Prostate gland (tissue), 2 donors: ENCODE measurements at places on chromosomes 5 and 9.

GRCh38 chr9:128550770-128551656, 1.4 kb upstream of the SPTAN1 start:
- DNase-seq: no peak

GRCh38 chr5:81253875-81254274, 20.8 kb downstream of the CKMT2 start:
- no peak for DNase-seq

DNA sequence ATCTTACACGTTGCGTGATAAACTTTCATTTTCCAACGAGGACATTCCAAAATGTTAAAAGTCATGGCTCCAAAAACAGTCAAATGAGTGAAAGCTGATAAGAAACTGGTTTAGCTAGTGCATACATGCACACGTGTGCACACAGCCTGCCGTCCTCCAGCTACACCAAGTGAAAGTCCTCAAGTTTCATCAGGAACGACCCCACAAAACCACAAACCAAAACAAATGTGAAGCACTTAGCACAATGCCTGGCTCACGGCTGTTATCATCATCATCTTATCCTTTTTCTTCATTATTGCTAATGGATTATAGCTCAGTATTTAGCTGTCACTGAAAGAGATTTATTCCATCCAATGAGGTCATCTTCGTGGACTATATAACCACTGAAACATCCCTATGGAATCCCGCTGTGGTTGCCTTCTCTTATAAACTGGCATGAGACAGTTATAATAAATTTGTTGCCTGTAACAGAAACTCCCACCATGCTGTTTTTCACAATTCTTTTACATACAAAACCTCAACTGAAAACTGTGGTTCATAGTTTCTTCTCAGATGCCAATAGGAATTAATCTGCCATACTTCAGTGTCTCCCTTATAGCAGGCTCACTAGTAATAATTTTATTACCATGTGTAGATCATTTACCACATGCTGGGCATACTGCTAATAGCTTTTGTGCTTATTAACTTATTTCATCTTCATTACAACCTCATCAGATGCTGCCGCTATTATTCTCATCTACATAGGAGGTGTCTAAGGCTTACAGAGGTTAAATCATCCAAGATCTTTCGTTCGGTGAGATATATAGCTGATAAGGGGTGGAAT, 56.1 kb downstream of the SAXO1 start:
- DNase-seq: no peak

DNA sequence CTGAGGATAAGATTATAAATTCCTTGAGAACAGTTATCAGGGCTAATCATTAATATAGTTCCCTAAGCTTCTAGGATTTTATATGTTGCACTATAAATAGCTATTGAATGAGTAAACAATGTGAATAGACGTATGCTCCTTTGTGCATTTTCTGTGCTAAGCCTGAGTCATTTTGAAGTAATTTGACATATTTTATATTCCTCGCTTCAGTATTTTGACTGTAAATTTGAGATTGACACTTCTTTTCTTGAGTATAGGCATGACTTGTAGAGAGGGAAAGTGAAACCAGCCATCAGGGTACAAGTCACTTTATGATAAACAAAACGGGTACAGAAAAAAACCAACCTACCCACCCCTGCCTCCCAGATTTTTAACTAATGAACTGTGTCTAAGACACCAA, 367.7 kb upstream of the PRR16 start:
- no peak for DNase-seq

DNA sequence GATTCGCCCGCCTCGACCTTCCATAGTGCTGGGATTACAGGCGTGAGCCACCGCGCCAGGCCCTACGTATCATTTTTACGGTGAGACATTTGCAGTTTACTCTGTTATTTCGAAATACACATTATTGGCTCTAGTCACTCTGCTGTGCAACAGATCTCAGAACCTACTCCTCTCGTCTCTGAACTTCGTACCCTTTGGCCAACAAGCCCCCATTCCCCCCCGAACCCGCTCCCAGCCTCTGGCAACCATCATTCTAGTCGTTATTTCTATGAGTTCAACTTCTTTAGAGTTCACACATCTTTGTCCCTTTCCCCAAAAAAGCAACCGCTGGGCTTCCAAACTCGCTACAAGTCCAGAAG, 735 bp downstream of the PTGR1 start:
- peak; percentile 50 for DNase-seq

DNA sequence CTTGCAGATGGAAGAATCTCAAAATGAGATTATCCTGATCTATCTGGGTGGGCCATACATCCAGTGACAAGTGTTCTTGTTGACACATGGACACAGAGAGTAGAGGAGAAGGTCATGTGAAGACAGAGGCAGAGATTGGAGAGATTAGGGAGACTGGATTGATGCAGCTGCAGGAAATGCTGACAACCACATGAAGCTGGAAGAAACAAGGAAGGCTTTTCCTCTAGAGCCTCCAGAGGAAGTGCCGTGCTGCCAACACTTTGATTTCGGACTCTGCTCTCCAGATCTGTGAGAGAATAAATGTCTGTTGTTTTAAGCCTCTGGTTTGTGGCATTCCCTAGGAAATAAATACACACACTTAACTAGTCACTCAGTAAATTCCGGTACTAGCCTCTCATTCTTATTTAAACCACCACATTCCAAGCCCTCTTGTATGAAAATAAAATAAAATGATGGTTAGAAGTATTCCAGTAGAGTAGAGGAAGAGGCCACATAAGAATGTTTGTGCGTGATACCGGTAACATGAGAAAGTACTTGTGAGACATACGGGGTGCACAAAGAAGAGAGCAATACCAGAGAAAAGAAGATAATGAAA, 110.9 kb upstream of the DMAC1 start:
- DNase-seq: no peak

- DNase-seq: no peak
Measured at GRCh38 chr5:169763376-169764017, 126.4 kb downstream of the DOCK2 start.

DNA sequence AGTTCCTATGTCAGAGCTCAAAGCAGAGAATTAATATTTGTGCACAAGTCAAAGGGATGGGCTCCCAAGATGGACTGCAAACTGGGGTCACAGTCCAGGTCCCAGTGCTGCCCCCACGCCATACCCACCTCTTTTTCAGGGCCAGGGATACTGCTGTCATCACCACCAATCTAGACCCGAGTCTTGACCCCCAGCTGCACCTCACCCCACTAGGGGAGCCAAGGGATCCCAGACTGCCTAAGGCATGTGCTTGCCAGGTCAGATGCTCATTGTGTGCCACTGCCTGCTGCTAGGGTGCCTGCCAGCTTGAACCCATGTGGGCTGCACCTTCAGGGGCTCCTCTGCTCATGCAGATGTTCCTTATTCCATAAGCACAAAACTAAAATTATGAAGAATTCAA, 215.6 kb upstream of the NREP start:
- DNase-seq: no peak

DNA sequence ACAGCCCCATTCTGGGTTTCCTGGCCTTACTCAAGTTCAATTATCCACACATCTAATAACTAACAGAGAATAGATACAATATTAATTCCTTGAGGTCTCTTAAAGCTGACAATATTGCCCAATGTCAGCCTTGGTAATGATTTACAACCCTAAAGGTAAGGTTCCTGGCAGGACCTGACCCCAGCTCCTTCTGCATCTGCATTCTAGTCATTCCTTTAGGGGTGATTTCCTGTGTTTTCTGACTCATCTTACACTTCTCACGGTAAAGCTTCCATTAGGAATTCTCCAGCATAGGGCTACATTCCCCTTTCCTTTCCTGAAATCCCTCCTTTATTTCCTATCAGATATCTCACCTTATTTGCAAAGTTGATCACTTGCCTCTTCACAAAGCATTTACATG, 9.3 kb downstream of the HAVCR1 start:
- DNase-seq: no peak

DNA sequence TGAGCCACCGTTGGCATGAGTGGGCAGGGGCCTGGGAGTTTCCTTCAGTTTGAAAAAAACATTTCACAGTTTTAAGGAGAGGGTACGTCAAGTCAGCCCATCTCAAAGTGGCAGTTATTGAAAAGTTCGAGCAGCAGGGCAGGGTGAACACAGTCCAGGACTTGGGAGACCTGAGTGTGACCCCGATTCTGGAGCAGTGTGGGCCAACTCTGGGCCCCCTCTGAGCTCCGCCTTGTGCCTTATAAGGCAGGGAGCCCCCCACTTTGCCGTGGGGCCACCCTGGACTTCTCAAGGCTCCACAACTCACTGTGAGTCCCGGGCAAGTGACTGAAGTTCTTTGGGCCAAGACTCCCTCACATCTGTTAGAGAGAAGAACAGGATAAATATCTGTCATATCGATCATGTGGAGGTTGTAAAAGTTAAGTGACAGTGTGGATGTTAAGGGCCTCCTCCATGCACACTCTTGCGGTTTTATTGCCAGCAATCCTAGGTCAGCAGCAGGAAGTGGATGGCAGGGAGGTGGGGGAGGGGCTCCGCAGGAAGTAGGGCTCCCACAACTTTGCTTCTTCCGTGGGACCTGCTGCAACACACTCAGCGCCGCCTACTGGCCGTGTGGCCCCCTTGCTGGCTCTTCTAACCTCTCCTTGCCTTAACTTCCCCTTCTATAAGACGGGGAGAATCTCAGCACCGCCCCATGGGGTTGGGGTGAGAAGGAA, 38.4 kb downstream of the HRH2 start:
- DNase-seq: no peak

GRCh38 chr5:127525181-127525580, 7.7 kb downstream of the PRRC1 start:
- no peak for DNase-seq

DNA sequence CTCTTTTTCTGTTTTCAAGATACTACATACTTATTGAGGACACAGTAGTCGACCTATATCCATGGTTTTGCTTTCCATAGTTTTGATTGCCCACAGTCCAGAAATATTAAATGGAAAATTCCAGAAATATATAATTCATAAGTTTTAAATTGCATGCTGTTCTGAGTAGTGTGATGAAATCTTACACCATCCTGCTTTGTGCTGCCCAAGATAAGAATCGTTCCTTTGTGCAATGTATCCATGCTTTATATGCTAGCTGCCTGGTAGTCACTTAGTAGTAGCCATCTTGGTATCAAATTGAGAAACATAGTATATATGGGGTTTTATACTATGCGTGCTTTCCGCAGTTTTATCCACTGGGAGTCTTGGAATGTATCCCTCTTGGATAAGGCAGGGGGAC, 59.0 kb downstream of the CWC27 start:
- no peak for DNase-seq

DNA sequence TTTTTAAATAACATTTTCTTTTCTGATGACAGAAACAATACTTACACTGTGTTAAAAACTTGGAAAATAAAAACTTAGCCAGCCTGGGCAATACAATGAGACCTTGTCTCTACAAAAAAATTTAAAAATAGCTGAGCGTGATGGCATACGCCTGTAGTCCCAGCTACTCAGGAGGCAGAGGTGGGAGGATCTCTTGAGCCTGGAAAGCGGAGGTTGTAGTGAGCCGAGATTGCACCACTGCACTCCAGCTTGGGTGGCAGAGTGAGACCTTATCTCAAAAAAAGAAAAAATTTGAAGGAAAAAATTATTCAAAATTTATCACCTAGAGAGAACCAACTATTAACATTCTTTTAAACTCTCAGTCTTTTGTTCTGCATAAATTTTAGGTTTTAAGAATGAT, 4.9 kb upstream of the CMYA5 start:
- DNase-seq: no peak

DNA sequence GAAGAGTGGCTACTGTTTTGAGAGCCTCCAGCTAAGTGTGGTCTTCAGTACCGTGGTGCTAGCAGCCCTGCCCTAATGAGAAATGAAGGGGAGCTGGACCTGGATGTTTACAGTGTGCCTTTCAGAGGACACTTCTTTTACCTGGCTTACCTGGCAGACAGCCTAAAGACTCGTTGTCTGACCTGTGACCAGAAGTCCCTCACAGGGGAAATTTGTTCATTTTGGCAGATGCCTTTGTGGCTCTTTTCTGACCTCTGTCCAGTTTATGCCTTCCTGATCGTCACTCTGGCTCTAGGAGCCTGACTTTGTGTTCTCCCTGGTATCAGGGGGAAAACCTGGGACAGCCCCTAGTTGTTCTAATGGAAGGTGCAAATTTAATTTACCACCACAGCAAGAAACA, 475.1 kb downstream of the DMRTA1 start:
- no peak for DNase-seq

DNA sequence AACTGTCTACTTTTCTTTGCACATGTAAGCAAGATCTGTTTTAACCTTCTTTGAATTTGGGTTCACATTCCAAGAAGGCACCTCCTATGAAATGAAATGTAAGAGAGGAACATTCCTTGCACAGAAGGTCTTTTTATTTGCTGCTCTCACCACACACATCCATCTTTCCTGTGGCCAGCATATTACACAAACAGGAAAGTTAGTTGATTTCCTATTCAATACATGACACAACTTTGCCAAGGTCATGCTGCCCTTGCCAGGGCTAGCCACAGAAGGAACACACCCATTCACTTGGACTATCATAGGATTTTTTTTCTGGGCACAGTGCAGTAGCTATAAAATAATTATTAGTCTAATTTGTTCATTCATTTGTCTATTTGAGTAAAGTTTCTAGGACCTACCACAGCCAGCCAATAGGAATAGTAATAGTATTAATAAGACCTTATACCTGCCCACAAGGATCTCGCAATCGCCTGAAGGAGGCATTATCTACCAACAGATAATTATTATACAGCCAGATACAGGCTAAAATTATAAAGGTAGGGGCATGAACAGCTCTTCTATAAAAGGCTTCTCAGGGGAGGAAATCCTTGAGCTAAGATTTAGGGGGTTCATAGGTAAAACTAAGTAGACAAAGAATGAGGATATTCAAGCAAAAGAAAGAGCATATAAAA, 78.1 kb upstream of the NREP start:
- no peak for DNase-seq

GRCh38 chr5:119742311-119742710, 113.0 kb downstream of the FAM170A start:
- DNase-seq: no peak

DNA sequence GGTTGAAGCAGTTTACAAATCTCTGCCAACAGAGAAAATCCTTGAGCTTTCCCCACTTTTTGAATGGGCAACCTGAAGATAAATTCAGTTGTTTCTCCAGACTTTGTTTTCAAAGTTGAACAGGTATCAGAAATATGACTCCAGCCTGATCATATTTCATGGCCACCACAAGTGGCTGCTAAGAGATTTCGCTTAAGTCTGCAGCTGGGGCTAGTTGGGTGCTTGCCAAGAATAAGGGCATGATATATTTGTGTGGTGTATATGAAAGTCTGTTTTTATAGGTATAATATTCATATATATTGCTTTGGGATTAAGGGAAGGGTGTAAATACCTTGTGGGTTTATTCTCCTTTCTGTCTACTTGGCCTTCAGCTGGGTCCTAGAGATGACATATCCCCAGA, 168.4 kb upstream of the GDNF start:
- DNase-seq: no peak

GRCh38 chr5:91378752-91379211, 4.3 kb downstream of the ARRDC3 start:
- no peak for DNase-seq

GRCh38 chr9:15482146-15482545, 28.6 kb downstream of the PSIP1 start:
- DNase-seq: no peak

GRCh38 chr5:82858151-82859025, 218.8 kb downstream of the TMEM167A start:
- no peak for DNase-seq

GRCh38 chr9:115632391-115632790, 514.4 kb upstream of the TNC start:
- no peak for DNase-seq
